CD4-positive, alpha-beta T cell treated with Interleukin-15 for 4 hours (primary cell): ENCODE measurements at places on chromosomes 1 and 21.

GRCh38 chr1:231936983-231937775 lies 310.6 kb downstream of the DISC1 start:
- DNase-seq, result no peak

- no peak for DNase-seq
Measured at GRCh38 chr21:42051788-42052187, 19.3 kb upstream of the UMODL1 start.

DNA sequence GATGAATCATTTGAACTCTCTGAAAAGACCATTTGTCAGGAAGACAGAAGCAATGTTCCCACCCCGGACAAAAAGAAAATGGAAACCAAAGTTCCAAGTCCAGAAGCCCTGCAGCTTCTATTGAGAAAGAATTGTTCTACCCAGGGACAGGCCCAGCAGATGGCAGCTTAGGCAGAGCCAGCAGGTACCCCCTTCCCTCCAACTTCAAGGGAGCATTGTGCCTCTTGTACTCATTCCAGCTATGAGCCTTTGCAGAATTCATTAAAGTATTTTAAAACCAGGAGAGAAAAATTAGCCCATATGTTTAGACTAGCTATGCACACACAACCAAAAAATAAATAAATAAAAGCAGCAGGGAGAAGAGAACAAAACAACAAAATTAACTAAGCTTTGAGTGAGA lies 85.2 kb upstream of the KCND3 start:
- no peak for DNase-seq

- DNase-seq, result no peak
Measured at GRCh38 chr1:26075421-26076144, 8.2 kb upstream of the TRIM63 start.

GRCh38 chr1:227182012-227182411 lies 136.3 kb downstream of the CDC42BPA start:
- DNase-seq, result no peak

GRCh38 chr1:157584503-157584902 lies 13.4 kb downstream of the FCRL4 start:
- DNase-seq, result no peak

GRCh38 chr1:2170211-2170610 lies 24.4 kb downstream of the FAAP20 start:
- no peak for DNase-seq

DNA sequence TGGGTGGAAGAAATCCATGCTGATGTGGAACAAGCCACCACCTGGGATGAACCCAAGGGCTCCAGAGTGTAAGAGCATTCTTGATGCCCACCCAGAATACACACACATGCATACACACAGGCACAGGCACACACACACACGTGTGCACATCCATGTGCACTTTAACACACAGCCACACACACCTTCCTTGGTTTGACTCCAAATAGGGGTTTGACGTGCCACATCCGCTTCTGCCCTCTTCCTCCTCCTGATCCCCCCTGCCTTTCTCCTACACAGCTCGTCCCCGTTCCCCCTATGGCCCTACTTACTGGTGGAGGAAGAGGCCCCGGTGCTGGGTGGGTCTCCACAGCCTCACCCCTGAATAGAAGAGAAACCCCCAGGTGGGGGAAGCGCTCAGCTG lies 16.0 kb downstream of the SPATA21 start:
- no peak for DNase-seq

DNA sequence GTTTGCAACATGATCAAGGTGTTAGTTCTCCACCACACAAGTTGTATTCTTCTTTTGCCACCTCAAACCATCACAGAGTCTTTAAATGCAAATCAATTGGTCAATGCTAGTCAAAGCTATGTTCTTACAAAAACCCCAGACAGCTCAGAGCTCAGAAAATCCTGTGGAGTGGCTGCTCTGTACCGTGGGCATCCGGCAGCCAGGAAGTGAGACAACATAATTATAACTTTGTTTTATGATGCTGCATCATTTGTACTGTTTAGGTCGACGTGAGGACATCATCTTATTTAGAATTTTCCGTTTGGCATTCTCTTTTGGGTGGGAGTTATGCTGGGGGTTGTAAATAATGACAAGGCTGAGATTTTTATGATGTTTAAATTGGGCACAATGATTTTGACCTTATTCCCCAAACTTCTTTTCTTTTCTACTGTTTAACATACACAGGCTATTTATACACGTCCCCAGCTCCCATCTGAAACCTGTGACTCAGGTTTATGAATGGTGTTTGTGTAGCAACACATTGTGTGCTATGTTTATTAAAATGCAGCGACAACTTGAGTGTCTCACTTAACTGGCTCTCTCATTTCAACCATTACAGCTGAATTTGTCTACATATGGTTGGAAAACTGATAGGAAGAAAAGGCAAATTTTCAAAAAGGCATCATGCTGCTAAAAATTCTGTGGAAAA lies 124.0 kb downstream of the CNIH3 start:
- no peak for DNase-seq

DNA sequence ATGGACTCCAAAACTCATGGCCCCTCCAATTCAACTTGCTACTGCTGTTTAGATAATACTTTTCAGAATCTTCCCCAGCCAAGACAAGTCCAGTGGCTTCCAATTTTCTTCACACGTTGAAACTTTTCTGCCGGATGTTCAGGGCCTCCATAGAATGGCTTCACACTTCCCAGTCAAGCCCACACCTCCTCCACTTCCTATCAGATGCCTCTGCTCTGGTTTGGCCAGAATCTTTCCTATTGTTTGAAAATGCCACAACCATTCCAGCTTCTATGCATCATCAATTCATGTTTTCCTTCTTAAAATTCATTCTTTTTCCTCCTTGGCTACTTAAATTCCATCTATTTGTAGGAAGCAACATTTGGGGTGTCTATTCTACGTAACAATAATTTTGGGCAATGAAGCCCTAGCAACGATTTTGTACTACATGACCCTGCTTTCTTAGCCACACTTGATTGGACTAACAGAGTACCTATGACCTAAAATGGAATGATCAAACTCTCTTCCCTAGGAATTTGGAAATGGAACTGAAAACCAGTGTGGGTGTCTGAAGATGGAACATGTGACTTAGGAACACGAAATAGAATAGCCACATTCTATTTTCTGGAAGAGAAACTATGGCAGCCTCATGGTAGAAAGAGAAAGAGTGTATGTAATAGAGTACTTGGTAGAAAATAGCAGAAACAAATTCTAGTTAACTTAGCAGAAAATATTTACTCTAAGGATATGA lies 74.1 kb upstream of the CNIH3 start:
- DNase-seq, result no peak

GRCh38 chr1:157131281-157131680 lies 6.9 kb downstream of the ETV3 start:
- no peak for DNase-seq

GRCh38 chr1:224458296-224458695 lies 23.7 kb upstream of the WDR26 start:
- DNase-seq, result no peak

DNA sequence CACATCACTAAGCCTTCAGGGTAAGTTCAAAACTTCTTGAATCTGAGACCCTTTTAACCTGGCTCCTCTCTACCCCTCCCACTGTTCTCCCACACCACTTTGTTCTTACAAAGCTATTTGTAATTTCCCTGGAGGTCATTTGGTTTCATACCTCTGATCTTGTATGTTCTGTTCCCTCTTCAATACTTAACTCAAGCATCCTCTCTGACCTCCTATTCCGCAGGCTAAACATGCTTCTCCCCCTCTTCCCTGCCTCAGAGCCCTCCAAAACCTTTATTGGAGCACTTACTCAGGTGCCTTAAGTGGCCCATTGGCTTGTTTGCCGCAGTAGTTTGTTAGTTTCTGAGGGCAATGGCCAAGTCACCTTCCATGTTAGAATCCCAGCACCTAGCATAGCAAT lies 54.8 kb downstream of the SSX2IP start:
- DNase-seq, result no peak

GRCh38 chr1:180210008-180210620 lies 19.9 kb upstream of the LHX4 start:
- DNase-seq, result no peak

DNA sequence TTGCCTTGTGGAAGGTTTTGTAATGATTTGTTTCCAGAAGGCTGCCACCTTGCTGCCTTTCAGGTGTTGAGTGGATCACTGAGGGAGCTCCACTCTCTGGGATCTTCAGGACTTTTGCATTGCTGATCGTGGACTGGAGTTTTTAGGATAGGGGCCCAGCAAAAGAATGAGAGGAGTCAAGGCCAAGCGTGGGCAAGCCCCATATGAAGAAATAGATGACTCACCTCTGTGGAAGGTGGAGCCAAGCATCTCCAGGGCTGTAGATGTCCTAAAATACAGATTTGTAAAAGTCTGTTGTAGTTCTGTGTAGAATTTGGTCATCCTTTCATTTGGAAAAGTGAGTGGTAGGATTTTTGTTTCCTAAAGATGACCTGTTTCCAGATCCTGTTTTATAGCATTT lies 67.0 kb downstream of the ST3GAL3 start:
- DNase-seq, result no peak

GRCh38 chr21:37240978-37241377 lies 26.2 kb downstream of the VPS26C start:
- DNase-seq, result no peak

GRCh38 chr1:236389253-236389652 lies 4.8 kb upstream of the EDARADD start:
- no peak for DNase-seq

DNA sequence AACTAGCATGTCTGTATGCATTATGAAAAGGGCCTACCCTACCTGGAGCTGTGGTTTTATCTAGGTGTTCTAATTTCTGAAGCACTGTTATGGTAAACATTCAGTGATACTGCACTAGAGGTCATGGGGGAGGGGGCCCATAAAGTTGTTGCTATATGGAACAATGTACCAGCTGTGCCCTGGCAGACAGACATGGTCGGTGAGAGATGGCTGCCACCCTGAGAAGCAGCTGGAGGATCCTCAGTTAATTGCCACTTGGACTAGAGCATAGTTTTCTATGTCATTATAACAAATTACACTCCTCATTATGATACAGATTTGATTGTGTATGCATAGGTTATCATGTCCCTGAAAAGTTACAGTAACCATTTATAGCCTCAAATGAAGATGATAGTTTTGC lies 45.4 kb downstream of the ILDR2 start:
- DNase-seq, result no peak

DNA sequence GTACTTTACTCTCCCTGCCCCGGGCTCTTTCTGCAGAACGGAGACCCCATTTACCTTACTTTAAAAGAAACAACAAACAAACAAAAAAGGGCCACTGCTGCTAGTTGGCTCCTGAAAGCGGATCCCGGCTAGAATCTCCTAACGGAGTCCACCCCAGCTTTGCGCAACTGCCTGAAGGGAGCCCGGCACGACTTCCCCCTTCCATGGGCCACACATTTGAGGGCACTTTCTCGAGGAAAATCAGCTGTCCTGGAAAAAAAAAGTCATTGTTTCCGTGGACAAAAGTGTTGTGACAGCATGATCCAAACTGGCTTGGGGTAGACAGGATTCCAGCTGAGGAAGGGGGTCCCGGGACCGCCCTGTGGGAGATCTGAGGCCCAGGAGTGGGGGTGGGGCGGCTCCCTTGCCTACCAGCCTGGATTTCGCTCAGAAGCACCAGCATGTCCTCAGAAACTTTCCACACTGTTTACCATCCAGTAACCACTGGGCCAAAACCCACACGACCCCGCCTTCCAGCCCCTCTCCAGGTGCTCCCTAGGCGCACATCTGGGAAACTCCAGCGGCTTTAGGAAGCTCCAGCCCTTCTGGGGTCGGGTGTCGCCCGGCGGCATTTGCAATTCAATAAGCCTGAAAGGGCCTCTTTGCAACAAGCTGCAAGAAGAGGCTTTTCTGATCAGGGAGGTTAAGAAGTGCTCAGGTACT lies 4.8 kb downstream of the RIPK4 start:
- DNase-seq, result no peak

- DNase-seq, result no peak
Measured at GRCh38 chr1:246679794-246680177, 44.4 kb upstream of the SCCPDH start.

DNA sequence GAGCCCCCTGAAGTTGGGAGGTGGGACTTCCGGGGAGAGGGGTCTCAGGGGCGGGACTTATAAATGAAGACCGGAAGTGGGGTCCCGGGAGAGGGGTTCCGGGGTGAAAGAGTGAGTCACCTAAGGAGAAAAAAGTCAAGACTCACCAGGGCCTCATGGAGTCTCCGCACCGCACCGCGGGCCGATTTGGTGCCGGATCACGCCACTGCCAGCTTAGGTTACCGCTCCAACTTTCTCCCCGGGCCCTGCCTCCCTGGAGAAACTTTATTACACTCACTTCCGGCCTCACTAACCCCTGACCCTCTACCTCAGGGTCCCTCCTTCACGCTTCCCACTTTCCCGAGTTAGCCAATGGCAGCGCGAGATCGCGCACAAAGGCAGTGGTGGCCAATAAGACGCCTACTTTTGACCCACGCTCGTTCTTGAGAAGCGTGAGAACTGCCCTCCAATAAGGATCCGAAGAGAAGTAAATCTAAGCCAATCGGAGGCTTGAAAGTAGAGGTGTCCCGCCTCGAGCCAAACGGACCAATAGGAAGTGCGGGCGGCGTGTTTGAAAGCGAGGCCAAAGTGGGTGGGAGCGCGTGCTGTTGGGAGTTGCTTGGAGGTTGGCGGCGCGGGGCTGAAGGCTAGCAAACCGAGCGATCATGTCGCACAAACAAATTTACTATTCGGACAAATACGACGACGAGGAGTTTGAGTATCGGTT lies at the start of gene CKS1B:
CKS1B (plus strand) TSS at position 580 of the 706 bp plus-strand sequence; CDS start at position 645, 65 bp downstream.
- peak; percentile 99 for DNase-seq

DNA sequence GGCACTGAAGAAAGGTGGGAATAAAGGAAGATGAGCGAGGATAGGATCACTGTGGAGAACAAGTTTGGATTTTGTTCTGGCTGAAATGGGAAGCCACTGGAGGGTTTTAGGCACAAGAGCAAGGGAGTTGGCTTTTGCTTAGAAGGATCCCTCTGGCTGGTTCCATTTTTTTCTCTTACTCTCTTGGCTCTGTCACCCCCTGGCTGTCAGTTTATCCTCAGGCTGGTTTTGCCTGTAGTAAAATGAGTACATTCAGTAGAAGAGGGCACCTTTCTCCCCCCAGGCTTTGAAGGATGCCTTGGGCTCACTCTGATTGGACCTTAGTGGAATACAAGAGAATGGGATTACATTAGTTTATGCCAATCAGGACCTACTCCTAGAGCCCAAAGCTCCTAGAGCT lies 17.1 kb downstream of the CACHD1 start:
- no peak for DNase-seq

- peak; percentile 8 for DNase-seq
Measured at GRCh38 chr1:77926561-77927357, 38.3 kb downstream of the NEXN start.

DNA sequence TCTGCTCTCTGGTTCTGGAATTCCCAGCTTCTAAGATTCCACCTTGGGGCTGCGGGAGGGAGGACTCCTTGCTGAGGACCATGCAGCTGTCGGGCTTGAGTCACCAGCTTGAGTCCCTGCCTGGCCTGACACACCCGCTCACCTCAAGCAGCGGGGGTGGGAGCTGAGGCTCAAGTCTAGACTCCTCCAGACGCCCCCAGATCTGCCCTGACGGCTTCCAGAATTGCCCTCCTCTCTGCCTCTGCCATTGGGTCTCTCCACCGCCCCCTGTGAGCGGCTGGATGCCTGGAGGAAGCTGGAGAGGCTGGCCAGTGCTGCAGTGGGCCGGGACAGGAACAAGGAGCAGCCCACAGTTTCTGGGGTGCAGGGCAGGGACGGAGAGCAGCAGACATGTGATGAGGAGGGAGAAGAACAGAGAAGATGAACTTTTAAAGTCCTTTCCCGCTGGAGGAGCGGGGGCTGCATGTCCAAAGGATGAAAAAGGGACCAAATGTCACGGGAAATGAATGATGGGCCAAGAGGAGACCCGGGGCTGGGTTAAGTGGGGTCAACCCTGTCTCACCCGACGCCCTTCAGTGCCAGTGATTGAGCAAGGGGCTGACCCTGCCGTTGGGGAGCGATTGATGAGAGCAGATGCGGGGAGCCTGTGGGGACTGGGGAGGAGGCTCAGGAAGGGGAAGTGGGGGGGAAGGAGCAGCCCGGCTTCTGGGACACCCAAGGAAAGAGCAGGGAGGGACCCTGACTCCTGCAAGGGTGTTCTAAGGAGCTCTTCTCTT lies 13.5 kb downstream of the CRABP2 start:
- DNase-seq, result no peak
